ENCODE measurements at places on chromosomes 12 and 14.
A peak's percentile ranks its signal among the peaks of the same experiment; 100 is the strongest.

DNA sequence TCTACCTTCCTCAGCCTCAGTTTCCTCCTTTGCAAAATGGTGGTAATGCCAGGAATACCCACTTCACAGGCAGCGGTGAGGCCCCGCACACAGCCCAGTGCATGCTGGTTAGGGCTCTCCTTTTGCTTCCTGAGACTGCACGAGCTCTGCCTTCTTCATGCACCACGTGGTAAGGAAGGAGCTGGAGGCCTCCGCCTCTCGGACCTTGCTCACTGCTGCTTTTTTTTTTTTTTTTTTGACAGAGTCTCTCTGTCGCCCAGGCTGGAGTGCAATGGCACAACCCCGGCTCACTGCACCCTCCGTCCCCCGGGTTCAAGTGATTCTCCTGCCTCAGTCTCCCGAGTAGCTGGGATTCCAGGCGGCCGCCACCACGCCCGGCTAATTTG, 18.1 kb downstream of the TAMALIN start:
- no peak for DNase-seq

- no peak for DNase-seq
These were observed 36.2 kb downstream of the GNPTAB start for GRCh38 chr12:101794574-101794973.

- no peak for DNase-seq
These were observed 451.1 kb downstream of the TMEM117 start for GRCh38 chr12:44286821-44287505.

DNA sequence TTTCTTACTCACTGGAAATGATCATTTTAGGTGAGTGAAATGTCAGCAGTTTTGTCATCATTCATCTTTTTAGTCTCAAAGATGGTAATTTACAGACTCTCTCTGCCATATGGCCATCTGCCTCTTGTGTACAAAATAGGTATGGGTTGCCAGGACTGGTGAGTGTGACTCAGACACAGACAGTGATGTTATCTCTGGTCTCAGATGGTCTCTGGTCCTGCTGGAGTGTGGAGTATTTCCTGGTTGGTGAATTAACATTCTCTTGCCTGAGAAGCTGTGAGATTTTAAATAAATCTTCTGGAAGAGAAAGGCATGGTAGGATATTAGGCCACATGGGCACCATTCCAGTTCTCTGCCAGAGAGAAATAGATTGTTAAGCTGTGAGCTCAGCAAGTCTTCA, 207.0 kb downstream of the ATP23 start:
- DNase-seq, result no peak

DNA sequence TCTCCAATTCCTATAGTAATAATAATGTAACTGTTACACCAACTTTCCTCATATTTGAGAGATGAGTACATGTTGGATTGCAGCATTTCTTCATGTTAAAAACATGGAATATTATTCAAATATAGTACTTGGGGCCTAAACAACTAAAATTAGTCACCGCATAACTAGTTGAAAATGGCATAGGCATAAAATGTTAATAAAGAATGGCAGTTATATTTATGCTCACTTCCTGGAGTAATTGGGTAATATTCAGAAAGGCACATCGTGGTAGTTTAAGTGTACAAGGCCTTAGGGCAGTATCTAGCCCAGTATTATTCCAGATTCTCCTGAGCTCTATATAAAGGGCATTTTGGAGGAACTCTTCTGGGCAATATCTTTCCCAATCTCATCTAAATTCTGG, 46.0 kb downstream of the ERGIC2 start:
- DNase-seq, result no peak

DNA sequence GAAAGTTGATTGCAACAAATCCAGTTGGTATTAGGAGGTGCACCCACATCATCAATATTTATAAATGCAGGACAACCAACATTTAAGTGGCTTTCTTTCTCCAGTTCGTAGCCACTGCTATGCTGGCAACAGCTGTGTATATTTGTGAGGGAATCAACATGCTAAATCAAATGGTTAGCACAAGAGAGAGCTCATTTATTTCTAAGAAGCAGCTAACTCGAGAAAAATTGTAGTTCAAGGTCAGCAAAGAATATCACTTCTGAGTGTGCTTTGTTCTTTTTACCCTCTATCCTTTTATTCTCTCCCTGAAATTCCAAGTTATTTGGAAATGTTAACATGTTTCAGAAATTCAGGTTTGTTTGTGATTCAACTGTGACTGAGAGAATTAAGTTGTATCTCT, 137.3 kb downstream of the NAV3 start:
- no peak for DNase-seq

DNA sequence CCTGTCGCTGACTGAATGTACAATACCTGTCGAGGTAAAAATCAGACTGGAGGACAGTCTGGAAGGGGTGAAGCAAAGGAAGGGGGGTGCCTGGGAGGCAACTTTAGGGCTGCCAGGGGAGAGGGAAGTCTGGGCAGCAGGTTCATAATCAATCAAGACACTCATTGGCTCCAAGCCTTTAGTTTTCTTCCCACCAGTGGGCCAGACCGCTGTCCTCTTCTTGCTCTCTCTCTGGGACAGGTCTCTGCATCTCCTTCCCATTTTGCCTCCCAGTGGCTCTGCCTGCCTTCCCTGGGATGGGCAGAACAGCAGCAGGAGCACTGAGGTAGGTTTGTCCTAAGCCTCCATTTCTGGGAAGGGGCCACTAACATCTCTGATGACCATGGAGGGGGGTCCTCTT, 206.5 kb downstream of the TTC8 start:
- DNase-seq, result no peak

- no peak for DNase-seq
These were observed 269.2 kb upstream of the PRKD1 start for GRCh38 chr14:30196861-30197260.

- no peak for DNase-seq
These were observed 12.3 kb upstream of the EPYC start for GRCh38 chr12:91017043-91017442.

DNA sequence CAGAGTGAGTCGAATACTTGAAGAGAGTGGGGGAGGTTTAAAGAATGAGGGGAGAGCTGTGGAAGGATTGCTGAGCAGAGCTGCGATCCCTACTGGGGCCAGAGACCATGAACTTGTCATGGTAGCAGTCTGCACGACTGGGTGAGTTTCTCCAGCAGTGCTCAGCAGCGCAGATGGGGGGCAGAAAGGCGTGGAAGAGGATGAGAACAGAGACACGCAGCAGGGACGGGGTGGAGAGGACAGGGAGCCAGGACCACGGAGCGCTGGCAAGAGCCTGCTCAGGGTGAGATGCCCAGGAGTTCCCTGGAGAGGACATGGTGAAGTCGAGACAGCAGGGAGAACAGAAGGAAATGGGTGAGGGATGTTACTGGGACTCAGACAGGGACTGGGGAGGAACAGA, 2.1 kb upstream of the AQP6 start:
- no peak for DNase-seq

DNA sequence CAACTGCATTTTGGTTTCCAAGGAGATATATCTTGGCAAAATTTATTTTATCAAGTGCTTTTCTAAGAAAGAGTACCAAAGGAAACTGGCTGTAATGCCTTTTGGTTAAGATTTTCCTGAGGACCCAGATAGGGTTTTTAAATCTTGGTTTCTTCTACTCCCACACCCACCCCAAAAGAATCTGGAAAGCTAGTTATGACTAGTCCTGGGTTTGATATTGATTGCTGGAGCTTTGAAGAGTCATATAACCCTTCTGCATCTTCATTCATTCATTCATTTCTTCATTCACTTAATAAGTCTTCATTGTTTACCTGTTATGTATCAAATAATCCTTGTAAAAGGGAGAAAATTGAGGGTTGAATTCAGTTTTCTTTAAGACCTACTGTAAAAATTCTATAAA, 425.2 kb downstream of the PCNX1 start:
- no peak for DNase-seq

DNA sequence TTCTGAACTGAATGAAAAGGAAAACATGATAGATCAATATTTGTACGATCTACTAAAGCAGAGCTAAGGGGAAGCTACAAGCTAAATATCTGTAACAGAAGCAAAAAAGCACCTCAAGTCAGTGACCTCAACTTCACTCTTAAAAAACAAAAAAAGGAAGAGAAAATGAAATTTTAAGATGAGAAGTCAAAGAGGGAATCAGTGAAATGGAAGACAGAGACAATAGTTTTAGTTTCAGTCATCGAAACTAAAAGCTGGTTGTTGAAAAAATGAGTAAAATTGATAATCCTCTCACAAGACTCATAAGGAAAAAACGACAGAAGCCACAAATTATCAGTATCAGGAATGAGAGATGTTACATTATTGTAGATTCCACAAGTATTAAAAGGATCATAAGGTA, 11.9 kb upstream of the SLC2A13 start:
- DNase-seq, result no peak

DNA sequence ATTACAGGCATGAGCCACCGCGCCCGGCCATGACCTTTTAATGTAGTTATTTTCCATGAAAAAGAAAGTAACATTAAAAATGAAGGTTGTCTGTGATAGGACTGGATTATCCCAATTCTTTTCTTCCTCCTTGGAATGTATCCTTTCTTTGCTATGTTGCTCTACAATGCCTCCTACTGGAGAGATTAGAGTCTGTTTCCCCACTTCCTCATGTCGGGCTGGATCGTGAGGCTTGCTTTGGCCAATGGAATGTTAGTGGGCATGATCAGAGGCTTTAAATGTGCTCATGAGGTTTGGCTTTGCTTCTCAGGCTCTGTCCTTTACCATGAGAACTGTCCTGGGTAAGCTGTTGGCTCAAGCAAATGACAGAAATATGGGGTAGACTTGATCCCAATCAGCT, 34.7 kb upstream of the SOCS2 start:
- DNase-seq, result no peak

DNA sequence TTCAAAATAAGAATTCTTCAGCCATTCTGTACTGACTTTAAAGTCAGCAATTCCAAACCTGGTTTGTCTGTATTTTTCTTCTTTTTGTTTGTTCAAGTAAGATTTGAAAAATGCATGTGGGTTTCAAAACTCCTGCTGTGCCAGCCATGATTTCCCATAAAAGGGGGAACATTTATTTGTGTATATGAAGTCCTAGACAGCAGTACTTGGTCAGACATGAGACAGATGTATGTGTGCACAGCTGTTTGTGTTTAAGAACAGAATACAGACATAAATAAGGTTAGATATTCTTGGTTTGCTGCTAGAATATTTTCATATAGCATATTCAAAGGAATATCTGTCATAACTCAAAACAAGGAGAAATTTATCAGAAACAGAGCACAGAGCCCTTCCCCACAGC, 236.0 kb downstream of the ADAMTS20 start:
- DNase-seq, result no peak

- DNase-seq, result no peak
These were observed 84.5 kb upstream of the EGLN3 start for GRCh38 chr14:34035177-34035933.

GRCh38 chr14:91341334-91341733, 76.3 kb downstream of the CCDC88C start:
- no peak for DNase-seq

DNA sequence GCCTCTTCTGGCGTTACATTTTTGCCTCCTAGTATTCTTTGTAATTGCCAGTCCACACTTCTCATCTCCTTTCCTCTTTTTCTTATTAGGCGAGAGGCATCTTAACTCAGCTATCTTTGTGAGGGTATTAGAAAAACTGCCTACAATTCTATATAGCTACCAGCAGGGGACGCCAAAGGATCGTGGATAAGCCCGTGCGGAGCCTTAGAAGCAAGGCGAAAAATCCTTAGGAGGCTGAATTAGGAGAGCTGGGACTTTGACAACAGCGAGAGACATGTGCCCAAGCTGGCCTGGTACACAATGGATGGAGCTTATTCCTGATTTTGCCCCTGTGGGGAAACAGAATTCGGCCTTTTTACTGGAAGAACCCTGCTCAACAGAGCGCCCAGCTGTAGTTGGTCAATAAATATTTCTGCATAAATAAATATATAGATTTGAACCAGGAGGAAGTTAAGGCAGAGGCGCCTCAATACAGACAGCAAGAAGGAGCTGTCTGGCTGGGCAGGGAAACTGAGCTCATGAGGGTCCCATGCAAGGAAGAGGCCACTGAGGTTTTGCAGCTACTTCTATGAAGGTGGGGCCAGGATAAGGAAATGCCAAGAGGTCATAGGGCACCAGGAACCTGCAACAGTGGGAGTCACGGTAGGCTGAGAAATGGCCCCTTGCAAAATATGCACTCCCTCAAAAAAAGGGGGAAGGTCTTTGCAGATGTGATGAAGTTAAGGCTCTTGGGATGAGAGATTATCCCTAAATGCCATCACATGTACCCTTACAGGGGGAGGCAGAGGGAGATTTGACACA, 14.6 kb upstream of the RBM19 start:
- peak; percentile 12 for DNase-seq

GRCh38 chr12:69442894-69443293, 27.3 kb upstream of the FRS2 start:
- DNase-seq, result no peak

- no peak for DNase-seq
These were observed 39.7 kb downstream of the SLC8A3 start for GRCh38 chr14:70148911-70149595.

- no peak for DNase-seq
These were observed 11.4 kb upstream of the SLC25A3 start for GRCh38 chr12:98582093-98582492.

GRCh38 chr14:31971612-31972011, 105.5 kb upstream of the ARHGAP5 start:
- no peak for DNase-seq

DNA sequence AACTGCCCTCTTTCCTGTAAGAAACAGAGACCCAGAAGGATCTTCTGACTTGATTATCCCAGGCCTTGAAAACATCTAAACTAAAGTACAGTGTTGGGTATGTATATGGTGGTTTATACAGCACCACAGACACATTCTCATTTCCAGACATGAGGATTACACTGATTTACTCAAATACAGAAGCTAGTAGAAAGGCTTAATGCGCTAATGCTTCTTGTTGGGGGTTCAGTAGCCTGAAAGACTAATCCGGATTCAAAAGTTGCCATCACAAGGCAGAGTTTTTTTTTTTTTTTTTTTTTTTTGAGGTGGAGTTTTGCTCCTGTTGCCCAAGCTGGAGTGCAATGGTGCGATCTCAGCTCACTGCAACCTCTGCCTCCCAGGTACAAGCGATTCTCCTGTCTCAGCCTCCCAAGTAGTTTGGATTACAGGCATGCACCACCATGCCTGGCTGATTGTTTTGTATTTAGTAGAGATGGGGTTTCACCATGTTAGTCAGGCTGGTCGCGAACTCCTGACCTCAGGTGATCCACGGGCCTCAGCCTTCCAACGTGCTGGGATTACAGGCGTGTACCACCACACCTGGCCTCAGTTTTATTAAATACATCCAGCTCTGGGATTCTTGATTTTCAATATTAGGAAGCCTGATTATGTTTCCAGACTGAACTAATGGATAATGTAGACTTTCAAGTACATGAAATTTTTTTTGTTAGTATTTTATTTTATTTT, 46.3 kb upstream of the HECTD1 start:
- no peak for DNase-seq

GRCh38 chr12:97229004-97229403, 233.6 kb upstream of the RMST start:
- no peak for DNase-seq

- no peak for DNase-seq
These were observed 3.4 kb upstream of the MYRFL start for GRCh38 chr12:69821456-69822159.

GRCh38 chr12:95402096-95402495, 71.9 kb upstream of the METAP2 start:
- DNase-seq, result no peak

Data from frontal cortex (tissue), 4 donors.